M059J (cell line): ENCODE measurements at places on chromosomes 12 and 14. TPM values are rescaled to one million over a fixed set of nuclear protein-coding genes. Genes with fewer than 3 reads are reported as not detected.

- DNase-seq = no peak
Measured at GRCh38 chr12:49689237-49689636, 18.0 kb downstream of the FMNL3 start.

DNA sequence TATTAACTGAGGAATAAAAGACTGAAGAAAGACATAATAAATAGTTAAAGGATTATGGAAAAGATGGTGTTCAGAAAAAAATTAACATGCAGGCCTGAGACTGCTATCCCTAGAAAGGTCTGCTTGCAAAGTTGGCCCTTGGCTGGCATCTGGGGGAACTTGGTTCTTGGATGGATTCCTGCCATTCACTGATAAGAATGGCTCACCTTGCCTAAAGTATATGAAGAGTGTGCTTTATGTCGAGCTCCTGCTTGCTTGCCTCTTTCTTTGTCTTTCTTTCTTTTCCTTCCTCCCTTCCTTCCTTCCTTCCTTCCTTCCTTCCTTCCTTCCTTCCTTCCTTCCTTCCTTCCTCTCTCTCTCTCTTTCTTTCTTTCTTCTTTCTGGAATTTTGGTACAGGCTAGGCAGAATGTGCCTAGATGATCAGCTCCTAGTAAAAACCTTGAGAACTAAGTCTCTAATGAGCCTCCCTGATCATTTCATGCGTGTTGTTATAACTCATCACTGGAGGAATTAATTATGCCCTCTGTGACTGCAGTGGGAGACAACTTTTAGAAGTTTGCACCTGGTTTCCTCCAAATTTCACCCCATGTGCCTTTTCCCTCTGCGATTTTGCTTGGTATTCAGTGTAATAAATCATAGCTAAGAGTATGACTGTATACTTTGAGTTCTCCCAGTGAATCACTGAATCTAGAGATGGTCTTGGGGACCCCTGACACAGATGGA lies 44.7 kb downstream of the IFT81 start:
- no peak for DNase-seq

GRCh38 chr12:80175307-80175930 lies 76.1 kb downstream of the OTOGL start:
- no peak for DNase-seq

DNA sequence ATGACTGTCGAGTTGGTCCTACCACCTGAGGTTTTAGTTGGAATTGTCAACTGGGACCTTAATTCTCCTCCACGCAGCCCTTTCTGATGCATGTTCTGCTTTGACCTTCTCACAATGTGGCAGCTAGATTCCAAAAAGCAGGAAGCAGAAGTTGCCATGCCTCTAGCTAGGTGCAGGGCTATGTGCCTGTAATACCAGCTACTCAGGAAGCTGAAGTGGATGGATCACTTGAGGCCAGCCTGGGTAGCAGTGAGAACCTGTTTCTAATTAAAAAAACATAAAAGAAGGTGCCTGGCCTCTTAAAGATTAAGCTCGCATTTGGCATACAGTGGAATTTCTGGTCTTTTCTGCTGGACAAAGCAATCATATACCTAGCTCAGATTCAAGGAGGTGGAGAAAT lies 77.1 kb downstream of the FGD4 start:
- DNase-seq = no peak

Gene NFATC4
- 0.37 and 0.44 TPM in 2 replicates for total RNA-seq

Gene ABHD12B
- total RNA-seq = not detected in 2 replicates

Gene TSFM
- total RNA-seq = 27.6 and 37.9 TPM in 2 replicates

GRCh38 chr12:72207079-72207478 lies 65.1 kb upstream of the TRHDE start:
- DNase-seq = no peak

Gene DCAF11
- total RNA-seq = 67.7 and 78.7 TPM in 2 replicates

Gene DEGS2
- 0.10 TPM in 1 of 2 replicates, not detected in the other for total RNA-seq

DNA sequence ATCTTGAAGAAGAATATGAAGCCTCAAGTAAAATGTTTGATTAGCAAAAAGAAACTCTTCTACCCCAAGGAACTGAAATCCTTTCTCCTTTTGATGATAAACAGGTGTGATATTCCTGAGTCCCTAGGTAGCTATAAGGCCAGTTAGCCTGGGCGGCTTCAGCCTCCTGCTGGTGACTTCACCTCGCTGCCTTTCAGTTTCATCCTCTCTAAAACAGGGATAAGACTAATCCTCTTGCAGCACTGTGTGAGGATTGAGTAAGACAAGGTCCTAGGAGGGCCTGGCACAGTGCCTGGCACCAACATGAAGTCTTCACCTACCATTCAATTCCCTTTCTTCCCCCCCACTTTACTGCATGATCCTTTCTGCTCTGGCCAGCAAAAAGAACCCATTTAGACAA lies 42.1 kb downstream of the CIT start:
- peak; percentile 5 for DNase-seq

Gene NR1H4
- total RNA-seq = 0.10 and 0.20 TPM in 2 replicates
